ENCODE measurements at places on chromosomes 2 and 18.

DNA sequence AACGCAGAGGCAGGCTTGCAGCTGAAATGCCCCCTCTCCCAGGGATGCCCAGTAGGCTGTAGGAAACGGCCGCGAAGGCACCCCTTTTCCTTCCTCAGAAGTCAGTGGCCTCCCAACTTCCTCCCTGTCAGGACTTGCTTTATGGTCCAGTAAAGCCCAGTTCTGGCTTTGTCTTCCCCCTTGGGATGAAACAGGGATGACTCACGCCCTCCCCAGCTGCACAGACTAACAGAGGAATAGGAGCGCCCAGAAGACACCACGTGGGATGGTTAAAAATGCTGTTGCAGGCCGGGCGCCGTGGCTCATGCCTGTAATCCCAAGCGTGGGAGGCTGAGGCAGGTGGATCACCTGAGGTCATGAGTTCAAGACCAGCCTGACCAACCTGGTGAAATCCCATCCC lies 6.9 kb downstream of the CREG2 start:
- peak; percentile 86 for DNase-seq

GRCh38 chr2:231611273-231612108 lies 18.8 kb downstream of the TEX44 start:
- peak; percentile 93 for DNase-seq

DNA sequence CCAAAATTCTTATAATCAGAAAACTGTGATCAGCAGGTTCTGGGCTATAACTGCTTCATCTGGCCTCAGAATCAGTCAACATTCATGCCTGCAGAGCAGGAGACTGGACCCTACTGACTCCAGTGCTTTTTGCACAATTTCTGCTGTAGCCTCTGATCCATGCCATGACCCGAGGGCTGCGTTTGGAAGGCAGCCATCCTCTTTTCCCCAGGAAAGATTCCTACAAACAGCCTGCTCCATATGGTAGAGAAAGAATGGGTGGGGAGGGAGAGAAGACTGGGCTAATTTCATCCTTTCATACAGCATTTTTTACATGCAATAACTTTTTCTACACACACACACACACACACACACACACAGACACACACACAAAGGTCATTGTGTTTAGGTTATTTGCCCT lies 133.0 kb upstream of the MMADHC start:
- no peak for DNase-seq

GRCh38 chr2:177622521-177622920 lies 229.9 kb downstream of the AGPS start:
- no peak for DNase-seq

GRCh38 chr18:37675699-37676098 lies 110.1 kb upstream of the CELF4 start:
- no peak for DNase-seq

DNA sequence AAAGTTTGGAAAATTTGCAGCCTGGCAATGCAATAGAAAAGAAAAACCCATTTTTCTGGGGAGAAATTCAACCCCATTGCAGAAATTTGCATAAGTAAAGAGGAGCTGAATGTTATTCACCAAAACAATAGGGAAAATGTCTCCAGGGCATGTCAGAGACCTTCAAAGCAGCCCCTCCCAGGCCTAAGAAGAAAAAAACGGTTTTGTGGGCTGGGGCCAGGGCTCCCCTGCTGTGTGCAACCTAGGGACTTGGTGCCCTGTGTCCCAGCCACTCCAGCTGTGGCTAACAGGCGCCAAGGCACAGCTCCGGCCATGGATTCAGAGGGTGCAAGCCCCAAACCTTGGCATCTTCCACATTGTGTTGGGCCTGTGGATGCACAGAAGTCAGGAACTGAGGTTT lies 224.5 kb downstream of the TXNL1 start:
- no peak for DNase-seq

DNA sequence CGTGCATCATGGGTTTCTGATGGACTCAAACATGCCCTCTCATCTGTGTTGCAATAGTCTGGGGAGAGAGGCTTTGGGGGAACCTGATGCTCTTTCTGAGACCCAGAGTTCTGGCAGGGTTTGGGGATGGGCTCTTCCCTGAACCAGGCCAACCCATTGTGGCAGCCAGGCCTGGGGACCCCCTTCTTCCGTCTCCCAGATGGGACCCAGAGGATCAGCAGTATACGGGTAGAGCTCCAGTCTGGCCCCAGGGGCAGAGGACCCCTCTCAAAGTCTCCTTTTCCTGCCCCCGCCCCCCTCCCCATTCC lies 333.7 kb downstream of the DYSF start:
- DNase-seq, result no peak

GRCh38 chr2:130829015-130829414 lies 7.7 kb upstream of the ARHGEF4 start:
- DNase-seq, result peak; percentile 76

- DNase-seq, result peak; percentile 52
Observed at GRCh38 chr2:38740851-38741731, 10.1 kb downstream of the SRSF7 start.

GRCh38 chr18:28439870-28440269 lies 262.9 kb upstream of the CDH2 start:
- DNase-seq, result no peak

DNA sequence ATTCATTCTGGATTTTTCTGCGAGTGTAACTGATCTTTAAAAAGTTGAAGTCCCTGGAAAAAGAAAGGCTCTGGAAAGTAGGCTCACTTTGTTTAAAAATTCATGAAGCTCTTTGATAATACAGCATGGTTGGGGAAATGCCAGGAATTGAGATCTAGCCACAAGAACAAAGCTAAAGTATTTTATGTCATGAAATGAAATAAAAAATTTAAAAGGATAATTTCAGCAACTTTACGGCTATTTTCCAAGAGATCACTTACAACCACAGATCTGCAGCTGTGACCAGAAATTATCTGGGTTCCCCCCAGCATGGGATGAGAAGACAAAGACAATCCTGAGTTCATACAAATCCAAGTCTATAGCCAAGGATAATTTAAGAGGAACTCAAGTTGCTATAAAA lies 25.3 kb upstream of the RFX8 start:
- no peak for DNase-seq

DNA sequence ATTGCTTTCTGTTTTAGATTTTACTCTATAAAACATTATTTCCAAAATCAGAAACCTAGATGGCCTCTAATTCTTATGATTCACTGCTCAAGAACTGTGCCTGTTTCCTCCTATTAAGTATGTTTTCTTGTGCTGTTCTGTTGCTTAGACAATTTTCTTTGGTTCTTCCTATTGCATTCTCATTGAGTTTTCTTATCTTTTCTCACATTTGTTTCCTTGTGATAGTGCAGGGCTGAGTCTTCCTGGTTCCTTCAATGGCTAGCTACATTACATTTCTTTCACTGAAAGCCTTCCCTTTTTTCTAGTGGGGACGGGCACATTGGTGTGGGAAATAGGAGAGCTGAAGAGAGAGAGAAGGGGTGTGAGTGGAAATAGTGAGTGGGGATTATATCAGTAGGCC lies 183.4 kb downstream of the CALCRL start:
- DNase-seq, result no peak

- peak; percentile 59 for DNase-seq
Observed at GRCh38 chr2:219521066-219521880, 7.0 kb downstream of the ASIC4 start.

GRCh38 chr2:7634409-7634808 lies 717.2 kb downstream of the RNF144A start:
- no peak for DNase-seq

GRCh38 chr2:112290088-112290487 lies 14.7 kb downstream of the ZC3H6 start:
- no peak for DNase-seq

DNA sequence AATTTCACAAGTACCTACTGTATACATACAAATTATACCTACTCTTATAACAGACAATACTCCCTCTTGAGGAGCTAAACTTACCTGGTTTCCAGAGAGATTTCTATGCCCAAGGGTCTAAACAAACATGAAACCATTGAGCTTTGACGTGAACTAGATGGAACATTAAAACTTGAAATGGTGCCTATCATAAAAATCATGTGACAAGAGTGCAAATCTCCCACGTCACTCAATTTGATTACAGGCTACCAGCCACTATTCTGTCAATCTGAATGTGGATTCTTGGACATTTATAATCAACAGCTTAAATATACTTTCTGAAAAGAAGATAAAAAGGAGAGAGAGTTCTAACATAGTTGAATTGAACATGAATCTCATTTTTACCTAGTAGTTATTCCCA lies 297.1 kb upstream of the SESTD1 start:
- no peak for DNase-seq

DNA sequence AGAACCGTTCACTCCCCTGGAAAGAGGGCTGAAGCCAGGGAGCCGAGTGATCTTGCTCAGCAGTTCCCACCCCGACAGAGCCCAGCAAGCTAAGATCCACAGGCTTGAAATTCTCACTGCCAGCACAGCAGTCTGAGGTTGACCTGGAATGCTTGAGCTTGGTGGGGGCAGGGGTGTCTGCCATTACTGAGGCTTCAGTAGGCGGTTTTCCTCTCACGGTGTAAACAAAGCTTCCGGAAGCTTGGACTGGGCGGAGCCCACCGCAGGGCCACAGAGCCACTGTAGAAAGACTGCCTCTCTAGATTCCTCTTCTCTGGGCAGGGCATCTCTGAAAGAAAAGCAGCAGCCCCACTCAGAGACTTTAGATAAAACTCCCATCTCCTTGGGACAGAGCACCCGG lies 180.8 kb downstream of the WDR7 start:
- DNase-seq, result no peak

DNA sequence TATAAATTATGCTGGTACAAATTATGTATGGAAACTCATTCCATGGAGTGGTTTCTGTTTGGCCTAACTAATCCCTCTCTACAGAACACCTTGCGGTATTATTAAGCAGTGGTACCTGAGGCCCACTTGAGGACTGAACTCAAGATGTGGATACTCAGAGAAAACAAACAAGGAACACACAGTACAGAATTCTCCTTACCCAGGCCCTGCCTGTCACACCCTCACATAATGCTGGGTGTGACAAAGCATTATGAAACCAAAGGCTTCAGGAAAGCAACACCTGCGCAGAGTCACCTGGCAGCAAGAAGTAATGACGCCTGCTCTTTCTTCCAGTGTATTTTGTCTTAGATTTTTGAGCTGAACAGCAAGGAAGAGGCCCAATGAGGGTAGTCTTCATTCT lies 264.7 kb downstream of the PAX3 start:
- no peak for DNase-seq

DNA sequence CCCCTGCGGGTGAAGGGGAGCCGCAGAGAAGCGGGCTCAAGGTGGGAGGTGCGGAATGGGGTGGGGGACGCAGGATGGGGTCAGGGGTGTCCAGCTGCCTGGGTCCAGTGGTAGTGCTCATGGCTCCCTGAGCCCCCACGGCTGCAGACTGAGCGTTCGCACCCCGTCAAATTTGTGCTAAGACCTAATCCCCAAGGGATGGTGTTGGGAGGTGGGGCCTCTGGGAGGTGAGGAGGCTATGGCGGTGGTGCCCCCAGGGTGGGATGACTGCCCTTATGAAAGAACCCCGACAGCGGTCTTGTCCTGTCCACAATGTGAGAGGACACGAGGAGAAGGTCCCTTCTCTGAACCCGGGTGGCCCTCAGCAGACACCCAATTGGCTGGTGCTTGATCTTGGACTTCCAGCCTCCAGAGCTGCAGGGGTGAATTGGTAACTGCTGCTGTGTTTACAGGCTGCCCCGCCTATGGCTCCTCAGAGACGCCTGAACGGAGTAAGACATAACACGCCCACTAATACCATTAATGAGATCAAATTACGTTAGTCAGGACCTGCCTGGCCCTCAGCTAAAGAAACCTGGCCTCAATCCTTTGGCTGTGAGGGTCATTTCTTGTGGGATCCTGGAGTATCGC lies 42.6 kb downstream of the PXDN start:
- no peak for DNase-seq

DNA sequence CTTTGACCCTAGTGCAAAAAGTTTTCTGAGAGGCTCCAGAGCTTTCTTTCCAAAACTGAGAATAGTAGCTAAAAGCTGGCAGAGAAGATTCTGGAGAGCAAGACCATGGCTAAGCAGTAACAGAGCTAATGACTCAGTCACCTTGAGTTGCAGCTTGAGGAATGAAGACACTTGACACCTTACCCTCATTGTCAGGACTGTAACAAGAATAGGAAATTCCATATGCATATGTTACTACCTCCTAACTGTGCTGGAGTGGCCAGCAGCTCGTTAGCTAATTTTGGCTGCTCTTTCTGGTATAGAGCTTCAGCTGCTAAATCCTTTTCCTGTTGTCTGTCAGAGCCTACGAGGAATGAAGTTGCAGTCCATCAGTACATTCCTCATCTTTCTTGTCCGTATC lies 68.6 kb upstream of the LHCGR start:
- no peak for DNase-seq

GRCh38 chr2:182302174-182302573 lies 124.7 kb downstream of the PDE1A start:
- DNase-seq, result peak; percentile 35

- peak; percentile 35 for DNase-seq
Observed at GRCh38 chr2:223101340-223102039, 49.5 kb downstream of the KCNE4 start.

- peak; percentile 42 for DNase-seq
Observed at GRCh38 chr18:62751341-62751821, 36.0 kb downstream of the PHLPP1 start.

- no peak for DNase-seq
Observed at GRCh38 chr2:129285012-129285411, 694.5 kb upstream of the RAB6C start.

GRCh38 chr2:38866773-38867443 lies 8.8 kb downstream of the DHX57 start:
- no peak for DNase-seq

- no peak for DNase-seq
Observed at GRCh38 chr18:25019086-25019860, 332.7 kb downstream of the ZNF521 start.

GRCh38 chr2:174787487-174788205 lies 23.4 kb upstream of the CHRNA1 start:
- DNase-seq, result peak; percentile 71

GRCh38 chr2:71548646-71549425 lies 95.5 kb downstream of the DYSF start:
- peak; percentile 68 for DNase-seq

- no peak for DNase-seq
Observed at GRCh38 chr2:4246364-4247131, 543.2 kb downstream of the DCDC2C start.

DNA sequence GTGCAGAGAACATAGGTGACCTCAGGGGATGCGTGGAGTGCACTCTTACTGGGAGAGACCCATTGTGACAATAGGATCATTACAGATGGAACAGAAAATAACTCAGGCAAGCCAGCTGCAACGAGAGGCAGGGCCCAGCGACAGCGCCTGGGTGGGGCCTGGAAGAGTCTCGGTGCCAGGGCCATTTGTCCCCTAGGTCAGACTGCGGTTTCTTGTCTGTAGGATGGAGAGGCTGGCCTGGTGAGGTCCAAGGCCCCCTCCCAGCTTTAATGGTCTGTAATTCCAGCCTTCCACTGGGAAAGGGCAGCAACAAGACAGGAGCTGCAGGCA lies 208.6 kb upstream of the APCDD1 start:
- DNase-seq, result no peak

- DNase-seq, result no peak
Observed at GRCh38 chr18:69220529-69220928, 180.2 kb upstream of the DOK6 start.

DNA sequence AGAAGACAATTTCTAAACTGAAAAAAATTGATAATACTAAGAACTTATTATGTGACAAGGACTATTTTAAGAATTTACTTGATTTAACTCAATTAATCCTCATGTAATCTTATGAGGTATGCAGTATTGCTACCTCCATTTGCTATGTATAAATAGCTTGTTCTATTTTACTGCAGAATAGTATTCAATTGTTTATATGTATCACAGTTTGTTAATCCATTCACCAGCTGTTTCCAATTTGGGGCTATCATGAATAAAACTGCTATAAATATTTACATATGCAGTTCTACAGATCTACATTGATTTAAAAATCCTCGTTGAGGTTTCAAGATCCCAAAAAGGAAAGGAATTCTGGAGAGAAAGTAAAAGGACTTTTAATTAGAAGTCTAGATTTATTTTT lies 54.8 kb upstream of the DOCK10 start:
- DNase-seq, result no peak
